ENCODE measurements at places on chromosomes 7 and 10.

DNA sequence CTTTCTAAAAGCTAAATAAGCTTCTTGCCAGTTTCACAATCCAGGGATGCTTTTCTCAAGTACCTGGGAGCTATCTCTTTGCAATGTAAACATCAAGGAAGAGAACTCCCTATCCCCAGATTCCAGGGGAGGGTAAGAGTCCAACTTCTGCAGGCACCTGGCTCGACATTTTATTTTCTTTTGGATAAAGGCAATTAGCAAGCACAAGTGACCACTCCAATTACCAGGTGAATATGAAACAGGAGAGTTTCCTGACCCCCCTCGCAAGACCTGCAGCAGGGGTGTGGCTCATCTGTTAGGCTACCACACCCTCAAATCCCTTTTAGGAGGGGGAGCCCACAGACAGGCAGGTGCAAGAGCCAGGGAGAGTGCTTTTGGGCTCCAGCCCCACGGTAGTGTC, 28.6 kb upstream of the LANCL2 start:
- no peak for DNase-seq

GRCh38 chr10:7014721-7015120, 396.1 kb downstream of the SFMBT2 start:
- no peak for DNase-seq

DNA sequence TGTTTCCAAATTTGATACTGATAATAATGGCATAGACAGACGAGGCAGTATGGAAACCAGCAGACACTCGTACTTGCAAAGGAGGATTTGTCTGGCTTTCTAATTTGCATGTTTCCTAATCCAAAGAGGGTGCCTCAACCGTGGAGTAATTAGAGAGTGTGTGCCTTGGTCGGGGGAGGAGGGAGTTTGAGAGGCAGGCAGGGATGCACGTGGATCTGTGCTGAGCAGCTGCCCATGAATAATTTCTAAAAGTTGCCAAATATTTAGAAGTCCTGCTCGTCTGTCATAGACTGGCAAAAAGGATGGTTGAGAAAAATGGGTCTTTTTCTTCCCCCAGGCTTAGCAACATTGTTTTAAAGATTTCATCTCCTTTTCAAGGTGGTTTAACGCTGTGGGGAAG, 69.4 kb downstream of the PTPRE start:
- no peak for DNase-seq

DNA sequence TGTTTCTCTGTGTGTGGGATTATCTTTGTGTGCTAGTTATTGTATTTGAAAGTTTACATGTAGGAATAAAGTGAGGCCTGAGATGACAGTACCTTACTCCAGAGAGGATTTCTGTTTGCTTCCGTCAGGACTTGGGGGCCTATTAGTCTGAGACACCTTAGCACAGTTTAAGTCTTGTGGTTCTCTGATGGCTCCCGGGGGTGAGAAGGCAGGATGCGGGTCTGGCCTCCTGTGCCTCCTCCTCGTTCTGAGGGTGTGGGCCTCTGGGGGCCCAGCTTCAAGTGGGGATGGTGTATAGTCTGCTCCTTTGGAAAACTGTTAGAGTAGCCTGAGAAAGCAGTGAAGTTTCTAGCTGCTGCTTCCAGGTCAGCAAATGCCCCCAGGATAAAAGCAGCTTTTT, 12.4 kb downstream of the MTURN start:
- DNase-seq = no peak

GRCh38 chr7:95916573-95917297, 144.4 kb downstream of the DYNC1I1 start:
- peak; percentile 18 for DNase-seq

- DNase-seq = peak; percentile 29
Measured at GRCh38 chr10:89301721-89302445, at the start of gene IFIT2. Gene IFIT2, plus strand, starts transcription at chr10:89302046. Its CDS starts 78 bp downstream, at chr10:89302124.

- DNase-seq = no peak
Measured at GRCh38 chr7:70334871-70335270, 736.6 kb downstream of the AUTS2 start.

GRCh38 chr7:19663816-19664462, 44.9 kb downstream of the POLR1F start:
- DNase-seq = peak; percentile 7

- DNase-seq = no peak
Measured at GRCh38 chr10:65570143-65571010, 1355.5 kb upstream of the LRRTM3 start.

DNA sequence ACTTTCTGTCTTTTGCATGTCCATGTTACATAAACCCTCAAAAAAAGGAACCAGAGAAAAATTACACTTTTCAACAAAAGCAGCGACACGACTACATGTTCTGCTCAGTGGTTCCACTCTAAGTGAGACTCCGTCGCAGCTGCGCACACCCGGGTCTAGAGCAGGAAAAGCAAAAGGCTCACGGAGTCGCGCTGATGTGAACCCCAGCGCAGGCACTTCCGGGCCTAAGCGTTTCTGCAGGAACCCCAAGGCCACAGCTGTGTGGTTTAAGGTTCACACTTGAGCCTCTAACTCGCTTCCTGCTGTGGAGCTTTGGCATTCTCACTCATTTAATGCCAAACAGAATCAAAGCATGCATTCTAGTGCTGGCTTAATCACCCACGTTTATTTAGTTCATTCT, 240.3 kb downstream of the DNAJB6 start:
- DNase-seq = no peak

DNA sequence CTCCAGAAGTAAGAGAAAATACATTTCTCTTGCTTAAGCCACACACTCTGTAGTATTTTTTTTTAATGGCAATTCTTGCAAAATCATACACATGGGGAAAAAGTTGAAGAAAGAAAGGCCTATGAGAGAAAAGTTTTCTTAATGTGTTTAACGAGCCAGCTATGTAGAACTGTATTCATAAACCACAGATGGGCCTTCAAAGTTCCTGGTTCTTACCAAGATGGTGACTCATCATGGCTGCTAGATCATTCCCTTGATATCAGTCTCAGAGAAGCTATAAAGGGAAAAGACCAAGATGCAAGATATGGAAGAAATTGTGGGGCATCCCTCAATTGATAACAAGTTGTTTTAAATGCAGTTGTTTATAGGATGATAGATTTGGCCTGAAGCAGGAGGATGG, 992.7 kb upstream of the MBL2 start:
- no peak for DNase-seq

DNA sequence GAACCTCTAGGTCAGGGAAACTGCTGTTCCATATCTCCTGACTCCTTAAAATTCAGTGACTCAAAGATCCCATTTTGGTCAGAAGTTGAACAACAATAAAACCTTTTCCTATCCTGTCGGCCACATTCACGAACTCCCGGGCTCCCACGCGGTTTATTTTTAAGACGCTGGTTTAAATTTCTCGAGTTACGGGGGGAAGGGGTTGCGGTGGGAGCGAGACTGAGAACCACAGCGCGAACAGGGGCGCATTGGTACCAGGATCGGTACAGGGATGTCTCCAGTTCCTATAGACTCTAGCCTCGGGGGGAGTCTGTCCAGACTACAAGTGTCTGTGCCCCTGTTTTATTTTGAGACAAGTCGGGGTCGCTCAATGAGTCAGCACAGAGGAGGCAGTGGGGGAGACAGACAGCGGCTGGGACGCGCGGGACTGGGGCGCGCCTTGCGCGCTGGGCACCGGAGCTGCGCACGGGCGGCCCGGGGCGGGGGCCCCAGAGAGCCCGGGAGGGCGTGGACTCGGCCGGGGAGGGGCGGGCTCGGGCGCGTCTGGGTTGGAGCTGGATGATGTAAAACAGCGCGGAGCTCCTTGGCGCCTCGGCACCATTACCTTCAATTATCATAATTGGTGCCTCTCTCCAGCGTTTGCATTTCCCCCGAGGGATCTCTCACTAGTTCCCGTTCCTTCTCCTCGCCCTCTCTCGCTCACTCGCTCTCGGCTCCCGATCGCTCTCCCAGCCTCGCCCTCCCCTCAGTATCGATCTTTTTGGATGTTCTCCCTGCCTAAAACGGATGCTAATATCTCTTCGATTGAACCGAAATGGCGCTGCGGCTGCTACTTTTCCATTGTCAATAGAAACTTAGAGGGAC, 8.7 kb upstream of the BAMBI start:
- no peak for DNase-seq

DNA sequence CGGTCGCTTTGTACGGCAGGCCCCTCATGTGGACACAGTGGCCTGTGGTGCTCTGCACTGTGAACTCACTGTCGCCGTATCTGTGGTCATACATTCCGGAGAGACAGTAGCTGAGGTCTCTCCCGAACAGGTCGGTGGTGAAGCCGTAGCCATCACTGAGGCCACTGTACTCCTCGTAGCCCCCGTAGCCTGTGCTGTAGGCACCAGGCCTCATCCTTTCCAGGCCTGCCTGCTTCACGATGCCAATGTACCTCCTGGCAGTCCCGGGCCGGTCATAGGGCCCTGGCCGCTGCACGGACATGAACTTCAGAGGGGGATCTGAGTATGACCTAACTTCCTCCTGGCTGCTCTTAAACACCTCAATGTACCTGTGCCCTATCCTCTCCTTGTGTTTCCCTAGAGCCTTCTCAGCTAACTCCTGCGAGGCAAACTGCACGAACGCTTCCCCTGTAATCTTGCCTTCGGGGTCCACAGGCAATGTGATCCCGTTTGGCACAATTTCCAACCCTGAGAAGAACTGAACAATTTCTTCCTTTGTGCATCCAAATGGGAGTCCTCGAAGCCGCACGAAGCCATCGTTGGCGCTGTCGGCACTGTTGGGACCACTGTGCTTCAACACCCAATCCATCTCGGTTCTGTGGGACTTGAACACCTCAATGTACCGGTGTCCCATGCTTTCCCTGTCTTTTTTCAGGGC, 15.7 kb downstream of the FXYD4 start:
- DNase-seq = no peak

DNA sequence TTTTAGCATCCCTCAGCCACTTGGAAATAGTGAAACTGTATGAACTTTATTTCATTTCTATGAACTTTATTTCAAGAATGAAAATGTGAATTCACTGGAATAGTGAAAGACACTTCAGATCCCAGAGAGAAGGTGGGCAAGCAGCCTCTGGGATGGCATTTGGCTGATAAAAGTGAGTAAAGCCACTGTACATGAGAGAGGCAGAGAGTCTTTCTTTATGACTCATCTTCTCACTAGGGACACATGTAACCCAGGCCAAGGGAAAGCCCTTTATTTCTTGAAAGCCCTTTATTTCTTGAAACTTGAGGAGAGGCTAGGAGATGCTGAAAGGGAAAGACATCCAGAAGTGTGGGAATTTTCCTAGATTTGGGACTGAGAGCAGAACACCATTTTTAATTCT, 148.9 kb upstream of the SMIM30 start:
- no peak for DNase-seq

GRCh38 chr7:150909200-150909995, 57.1 kb downstream of the AOC1 start:
- DNase-seq = no peak

DNA sequence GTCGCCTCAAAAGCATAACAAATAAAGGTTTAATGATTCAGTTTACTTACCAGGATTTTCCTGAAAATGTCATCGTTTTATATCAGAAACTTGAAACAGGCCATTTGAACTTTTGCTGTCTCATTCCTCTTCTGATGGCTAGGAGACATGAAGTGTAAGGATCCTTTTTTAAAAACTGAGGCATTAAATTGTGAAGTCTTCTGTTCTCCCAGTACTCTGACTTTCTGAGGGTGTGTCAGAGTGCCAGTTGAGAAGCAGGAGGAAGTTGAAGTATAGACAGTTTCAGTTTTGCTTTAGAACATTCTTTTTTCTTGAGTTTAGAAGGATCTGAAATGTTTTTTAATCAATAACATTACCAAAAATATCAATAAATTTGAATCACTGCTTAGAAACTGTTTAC, at the start of gene SAMD9L:
TSS of gene SAMD9L (minus strand) at position 242 of the 400 bp plus-strand sequence. CDS start 12,414 bp downstream, outside the sequence.
- DNase-seq = no peak

GRCh38 chr7:55110993-55111361, 92.2 kb downstream of the EGFR start:
- DNase-seq = no peak

GRCh38 chr7:74051629-74052410, 23.8 kb downstream of the ELN start:
- DNase-seq = no peak

DNA sequence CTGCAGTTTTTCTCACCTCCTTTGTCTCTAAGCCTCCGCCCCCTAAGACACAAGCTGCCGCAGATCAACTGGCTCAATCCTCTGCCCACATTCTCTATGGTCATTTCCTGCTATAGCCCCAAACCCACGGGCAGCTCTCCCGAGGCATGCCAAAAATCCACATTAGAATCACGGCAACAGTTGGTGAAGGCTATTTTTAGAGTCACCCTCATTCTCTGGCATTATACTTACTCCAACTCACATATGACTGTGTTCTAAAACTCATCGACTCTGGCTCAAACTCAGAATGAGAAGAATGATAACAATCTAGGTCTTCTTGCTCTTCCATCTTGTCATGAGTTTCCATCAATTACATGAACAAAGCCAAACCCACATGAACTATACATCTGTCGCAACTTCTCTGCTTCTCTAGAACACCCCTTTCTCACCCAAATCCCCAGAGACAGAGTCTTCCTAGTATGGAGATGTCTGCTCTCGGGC, 10.9 kb upstream of the KIAA1549 start:
- DNase-seq = no peak

DNA sequence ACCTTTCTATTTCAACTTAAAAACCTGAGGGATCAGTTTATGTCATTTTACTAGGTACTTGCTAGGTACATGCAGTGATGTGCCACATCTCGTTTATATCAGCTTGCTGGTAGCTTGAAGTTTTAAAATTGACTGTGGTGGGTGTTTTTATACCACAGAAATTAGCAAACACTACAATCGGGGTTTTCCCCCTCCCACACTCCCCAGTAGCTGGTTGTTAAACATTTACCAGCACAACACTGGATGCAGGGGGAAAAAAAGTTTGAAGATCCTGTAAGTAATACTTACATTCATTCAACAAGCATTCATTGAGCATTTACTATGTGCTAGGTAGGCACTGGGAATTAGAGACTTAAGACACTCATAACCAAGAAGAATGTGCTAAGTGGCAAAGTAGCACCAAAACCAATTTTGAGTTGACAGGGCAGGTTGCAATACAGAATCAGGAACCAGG, 32.6 kb downstream of the USP6NL start:
- DNase-seq = peak; percentile 14

GRCh38 chr7:41885078-41885477, 182.2 kb upstream of the INHBA start:
- no peak for DNase-seq

Data from GM18507 (cell line).